ENCODE measurements at places on chromosomes 12 and 14.

- no peak for DNase-seq
Observed at GRCh38 chr12:57590479-57590863, 521 bp upstream of the PIP4K2C start.

GRCh38 chr14:102008891-102009290 lies 44.5 kb downstream of the DYNC1H1 start:
- no peak for DNase-seq

DNA sequence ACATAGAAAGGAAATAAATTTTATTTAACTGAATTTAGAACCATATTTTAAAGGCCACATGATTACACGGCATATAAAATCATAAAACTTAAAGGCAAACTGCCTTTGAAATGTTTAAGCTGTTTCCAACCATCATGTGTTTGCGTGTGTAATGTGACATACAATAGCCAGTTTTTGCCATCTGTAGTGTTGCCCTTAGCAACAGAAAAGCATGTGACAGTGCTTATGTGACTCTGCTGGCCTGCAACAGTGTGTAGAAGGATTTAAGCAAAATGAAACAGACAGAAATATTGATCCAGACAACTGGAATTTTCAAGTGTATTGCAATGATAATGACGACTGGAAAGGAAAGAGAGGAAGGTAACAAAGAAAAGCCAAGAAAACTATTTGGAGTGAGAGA lies 49.5 kb downstream of the TSPAN19 start:
- no peak for DNase-seq

DNA sequence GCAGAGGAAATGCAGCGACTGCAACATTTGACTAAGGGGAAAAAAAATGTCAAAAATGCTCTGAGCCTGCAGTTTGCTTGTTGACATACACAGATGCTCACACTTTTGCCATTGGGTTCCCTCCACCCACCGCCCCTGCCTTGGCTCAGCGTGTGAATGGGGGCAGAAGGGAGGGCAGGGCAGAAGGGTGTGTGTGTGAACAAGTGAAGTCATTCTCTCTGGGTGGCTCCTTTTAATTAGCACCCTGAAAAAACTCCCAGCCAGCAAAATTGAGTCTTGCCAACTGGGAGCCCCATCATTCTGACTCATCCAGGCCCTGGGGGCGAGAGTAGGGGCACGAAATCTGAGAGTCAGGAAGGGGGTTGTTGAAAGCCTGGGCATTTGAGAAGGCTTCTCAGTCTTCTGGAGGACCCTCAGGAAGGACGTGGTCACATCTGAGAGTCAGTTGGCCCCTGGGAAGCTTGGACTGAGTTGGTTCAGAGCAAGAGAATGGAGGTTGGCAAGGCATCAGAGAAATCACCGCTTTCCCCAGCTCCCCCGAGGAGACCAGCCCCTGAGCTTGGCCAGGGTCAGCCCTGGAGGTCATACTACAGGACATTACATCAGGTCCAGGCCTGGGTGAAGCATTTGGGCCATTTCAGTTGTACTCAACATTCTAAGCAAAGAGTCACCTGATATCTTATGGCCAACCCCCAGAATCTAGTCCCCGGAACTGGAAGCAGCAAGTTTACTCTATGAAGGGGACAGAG lies 22.7 kb upstream of the KRT78 start:
- DNase-seq, result no peak

GRCh38 chr14:94217116-94217515 lies 43.0 kb downstream of the PPP4R4 start:
- DNase-seq, result no peak

- DNase-seq, result no peak
Observed at GRCh38 chr12:114684870-114685273, 897 bp upstream of the TBX3 start.

DNA sequence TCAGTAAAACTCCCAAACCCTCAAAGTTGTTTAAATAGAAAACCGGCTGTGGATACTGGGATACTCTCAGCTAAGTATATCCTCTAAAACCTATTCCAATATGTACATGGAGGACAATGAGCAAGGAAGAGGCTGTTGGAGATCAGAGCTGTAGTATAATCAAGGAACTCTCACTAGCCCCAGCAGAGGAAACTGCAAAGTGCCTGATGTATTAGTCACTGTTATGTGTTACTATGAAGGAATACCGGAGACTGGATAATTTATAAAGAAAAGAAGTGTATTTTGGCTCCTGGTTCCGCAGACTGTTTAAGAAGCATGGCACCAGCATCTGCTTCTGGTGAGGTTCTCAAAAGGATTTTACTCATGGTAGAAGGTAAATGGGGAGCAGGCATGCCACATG lies 65.6 kb upstream of the RPL10L start:
- DNase-seq, result no peak

DNA sequence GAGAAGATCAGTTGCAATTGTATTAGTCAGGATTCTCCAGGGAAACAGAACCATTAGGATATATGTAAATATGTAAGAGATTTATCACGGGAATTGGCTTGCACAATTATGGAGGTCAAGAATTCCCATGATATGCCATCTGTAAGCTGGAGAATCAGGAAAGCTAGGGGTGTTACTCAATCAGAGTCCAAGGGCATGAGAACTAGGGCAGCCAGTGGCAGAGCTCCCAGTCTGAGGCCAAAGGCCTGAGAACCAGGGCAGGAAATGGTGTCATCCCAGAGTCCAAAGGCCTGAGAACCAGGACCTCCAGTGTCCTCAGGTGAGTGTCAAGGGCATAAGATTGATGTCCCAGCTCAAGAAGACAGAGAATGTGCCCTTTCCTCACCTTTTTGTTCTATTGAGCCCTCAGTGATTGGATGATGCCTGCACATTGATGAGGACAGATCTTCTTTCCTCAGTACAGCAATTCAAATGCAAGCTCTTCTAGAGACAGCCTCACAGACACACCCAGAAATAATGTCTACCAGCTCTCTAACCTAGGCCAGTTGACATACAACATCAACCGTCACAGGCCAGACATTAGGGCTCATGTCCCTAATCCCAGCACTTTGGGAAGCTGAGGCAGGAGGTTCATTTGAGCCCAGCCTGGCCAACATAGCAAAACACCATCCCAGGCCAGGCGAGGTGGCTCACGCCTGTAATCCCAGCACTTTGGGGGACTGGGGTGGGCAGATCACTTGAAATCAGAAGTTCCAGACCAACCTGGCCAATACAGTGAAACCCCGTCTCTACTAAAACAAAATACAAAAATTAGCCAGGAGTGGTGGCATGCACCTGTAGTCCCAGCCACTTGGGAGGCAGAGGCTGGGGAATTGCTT lies 34.9 kb upstream of the ZNF740 start:
- no peak for DNase-seq

DNA sequence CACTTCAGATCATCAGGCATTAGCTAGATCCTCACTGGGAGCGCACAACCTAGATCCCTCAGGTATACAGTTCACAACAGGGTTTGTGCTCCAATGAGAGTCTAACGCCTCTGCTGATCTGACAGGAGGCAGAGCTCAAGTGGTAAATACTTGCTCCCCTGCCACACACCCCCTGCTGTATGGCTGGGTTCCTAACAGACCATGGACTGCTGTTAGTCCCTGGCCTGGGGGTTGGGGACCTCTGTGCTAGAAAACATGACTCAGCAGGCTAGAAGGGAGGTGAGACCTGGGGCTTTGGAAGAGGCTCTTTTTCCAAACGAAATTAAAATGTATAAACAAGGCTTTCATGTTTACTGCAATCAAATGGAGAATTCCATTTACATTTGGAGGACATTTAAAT lies 691.1 kb downstream of the FLRT2 start:
- no peak for DNase-seq

DNA sequence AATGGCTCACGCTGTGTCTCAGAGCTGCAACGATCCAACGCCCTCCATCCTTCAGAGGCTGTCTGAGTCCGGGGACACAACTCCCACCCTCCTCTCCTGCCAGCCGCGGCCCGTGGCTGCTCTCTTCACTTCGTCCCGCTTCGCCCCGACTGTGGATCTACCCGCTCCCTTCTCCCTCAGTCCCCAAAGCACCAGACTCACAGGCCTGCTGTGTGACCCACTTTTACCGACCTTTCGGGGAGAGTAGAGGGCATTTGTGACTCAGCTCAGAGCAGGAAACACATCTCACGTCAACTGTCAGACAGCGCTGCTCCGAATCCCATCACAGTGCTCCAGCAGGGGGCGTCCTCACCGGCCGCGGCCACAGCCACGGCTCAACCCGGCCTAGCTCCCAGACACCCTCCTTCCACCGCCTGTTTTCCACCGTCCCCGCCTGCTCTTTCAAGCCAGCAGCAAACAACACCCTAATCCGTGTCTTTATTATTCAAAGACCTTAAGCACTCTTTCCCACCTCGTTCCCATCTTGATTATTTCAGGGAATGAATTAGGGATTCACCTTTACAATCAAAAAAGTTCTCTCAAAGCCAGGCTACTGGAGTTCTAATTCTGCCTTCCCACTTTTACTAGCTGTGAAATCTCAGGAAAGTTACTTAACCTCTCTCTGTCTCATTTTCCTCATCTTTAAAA lies 5.0 kb upstream of the AQP2 start:
- peak; percentile 92 for DNase-seq

GRCh38 chr12:116257215-116257614 lies 20.3 kb downstream of the MED13L start:
- no peak for DNase-seq

- no peak for DNase-seq
Observed at GRCh38 chr12:3705354-3705675, 47.6 kb downstream of the CRACR2A start.

GRCh38 chr12:127485528-127485927 lies 781.4 kb upstream of the TMEM132C start:
- DNase-seq, result no peak

DNA sequence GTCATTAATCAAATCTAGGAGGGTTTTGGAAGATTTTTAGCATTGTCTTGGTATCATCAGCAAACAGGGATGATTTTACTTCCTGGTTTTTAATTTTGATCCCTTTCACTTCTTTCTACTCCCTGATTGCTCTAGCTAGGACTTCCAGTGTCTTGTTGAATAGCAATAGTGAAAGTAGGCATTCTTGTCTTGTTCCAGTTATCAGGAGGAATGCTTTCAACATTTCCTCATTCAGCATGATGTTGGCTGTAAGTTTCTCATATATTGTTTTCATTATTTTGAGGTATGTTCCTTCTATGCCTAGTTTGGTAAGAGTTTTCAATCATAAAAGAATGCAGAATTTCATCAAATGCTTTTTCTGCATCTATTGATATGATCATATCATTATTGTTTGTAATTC lies 244.2 kb upstream of the CLEC14A start:
- DNase-seq, result no peak

DNA sequence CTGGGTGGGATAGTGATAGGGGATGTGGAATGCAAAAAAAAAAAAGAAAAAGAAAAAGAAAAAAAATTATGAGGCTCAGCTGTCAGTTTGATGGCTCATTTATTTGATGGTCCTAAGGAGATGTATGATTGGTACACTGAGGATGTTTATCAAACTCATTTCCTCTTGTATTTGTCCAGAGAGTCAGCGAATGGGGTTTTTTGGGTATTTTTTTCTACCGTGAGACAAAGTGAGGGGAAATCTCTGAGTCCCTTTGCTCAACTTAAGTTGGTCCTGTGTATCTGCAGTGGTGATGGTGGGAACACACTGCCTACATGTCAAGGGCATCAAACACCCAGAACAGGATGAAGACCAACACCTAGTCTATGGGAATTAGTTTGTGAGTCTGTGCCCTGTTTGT lies 176.9 kb upstream of the HIF1A start:
- no peak for DNase-seq

GRCh38 chr14:68797121-68797670 lies 4.3 kb upstream of the ZFP36L1 start:
- no peak for DNase-seq

- no peak for DNase-seq
Observed at GRCh38 chr14:60594062-60594461, 55.2 kb downstream of the SIX1 start.

DNA sequence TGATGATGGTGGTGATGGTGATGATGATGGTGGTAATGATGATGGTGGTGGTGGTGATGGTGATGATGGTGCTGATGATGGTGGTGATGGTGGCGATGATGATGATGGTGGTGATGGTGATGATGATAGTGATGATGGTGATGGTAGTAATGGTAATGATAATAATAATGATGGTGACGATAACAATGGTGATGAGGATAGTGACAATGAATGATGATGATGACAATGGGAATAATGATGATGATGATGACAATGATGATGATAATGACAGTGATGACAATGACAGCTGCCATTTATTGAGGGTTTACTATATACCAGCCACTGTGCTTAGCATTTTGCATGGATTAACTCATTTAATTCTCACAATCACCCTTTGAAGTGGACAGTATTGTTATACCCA lies 94.6 kb downstream of the SRRM4 start:
- no peak for DNase-seq

- no peak for DNase-seq
Observed at GRCh38 chr12:64009321-64010068, 165.0 kb downstream of the SRGAP1 start.

DNA sequence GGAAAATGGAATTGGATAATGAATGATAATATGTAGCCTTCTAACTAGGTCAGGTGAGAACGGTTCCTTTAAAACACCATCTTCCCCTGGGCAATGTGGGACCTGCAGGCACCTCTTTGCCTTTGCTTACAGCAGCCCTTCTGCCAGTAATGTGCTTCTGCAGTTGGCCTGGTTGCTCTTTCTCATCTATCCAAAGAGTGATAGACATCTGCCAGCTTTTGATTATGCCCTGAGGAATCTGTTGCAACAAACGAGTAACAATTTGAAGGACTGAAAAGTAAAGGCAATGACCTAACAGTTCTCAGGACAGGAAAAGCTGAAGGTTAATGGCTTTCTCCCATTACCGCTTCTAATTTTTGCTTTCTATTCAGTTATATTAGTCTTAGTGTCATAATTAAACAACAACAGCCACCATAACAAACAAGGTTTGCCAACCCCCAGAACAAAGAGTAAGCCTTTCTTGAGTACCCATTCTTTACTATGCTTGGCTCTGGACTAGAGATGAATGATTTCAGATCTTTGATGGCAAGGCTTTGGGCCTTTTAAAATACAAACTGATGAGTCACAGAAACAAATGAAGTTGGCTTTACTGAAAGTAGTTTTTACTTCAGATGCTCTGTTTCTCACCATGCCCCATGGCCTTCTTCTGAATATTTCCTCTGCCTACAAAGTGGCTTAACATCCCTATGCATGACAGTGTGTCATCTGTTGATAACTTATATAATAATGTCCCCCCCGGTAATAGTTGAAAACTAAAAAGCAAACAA lies 76.1 kb upstream of the KRR1 start:
- no peak for DNase-seq

DNA sequence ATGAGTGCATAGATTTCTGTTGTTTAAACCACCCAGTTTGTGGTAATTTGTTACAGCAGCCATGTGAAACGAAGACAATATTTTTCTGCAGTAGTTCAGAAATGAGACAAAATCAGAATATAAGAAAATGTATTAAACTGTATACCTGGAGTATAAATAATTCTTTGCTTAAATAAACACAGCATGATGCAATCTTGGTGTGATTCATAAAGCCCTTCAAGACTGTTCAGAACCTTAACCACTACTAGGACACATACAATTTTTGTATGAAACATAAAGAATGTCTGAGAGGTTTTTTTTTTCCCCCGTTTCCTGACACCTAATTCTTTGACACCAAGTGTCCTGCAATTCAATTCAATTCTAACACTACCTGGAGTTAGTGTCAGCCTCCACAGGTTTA lies 10.5 kb downstream of the C12orf75 start:
- DNase-seq, result no peak
